ENCODE measurements at places on chromosomes 3 and 15.

DNA sequence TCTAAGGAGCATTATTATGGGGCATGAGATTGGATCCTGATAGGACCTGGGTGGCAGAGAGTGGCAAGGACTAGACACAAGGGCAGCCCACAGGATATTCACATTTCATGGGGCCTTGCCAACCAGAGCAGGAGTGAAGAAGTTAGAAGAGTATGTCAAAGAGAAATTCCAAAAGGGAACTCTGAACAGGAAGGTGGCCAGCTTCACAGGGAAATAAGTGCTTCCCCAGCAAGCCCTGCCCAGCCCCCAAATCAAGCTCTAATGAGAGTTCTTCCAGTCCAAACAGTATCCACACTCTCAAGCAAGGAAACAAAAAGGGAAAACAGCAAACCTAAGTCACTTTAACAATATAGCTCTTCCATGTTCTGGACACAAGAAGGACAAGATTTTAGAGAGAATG is 130.2 kb upstream of the COL8A1 start:
- DNase-seq, result no peak

DNA sequence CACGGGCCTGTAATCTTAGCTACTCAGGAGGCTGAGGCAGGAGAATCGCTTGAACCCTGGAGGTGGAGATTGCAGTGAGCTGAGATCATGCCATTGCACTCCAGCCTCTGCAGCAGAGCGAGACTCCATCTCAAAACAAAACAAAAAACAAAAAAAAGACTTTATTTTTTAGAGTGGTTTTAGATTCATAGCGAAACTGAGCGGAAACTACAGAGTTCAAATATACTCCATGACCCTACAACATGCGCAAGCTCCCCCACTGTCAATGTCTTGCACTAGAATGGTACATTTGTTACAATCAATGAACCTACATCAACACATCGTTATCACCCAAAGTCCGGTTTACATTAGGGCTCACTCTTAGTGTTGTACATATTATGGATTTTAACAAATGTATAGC is 2.2 kb upstream of the CRTAP start:
- no peak for DNase-seq

- DNase-seq, result peak; percentile 81
Measured at GRCh38 chr3:59978979-59979378, 929.2 kb upstream of the CFAP20DC start.

GRCh38 chr15:100230784-100231183 is 111.0 kb downstream of the ADAMTS17 start:
- no peak for DNase-seq

GRCh38 chr3:176208915-176209314 is 988.4 kb downstream of the TBL1XR1 start:
- no peak for DNase-seq

- no peak for DNase-seq
Measured at GRCh38 chr15:79943820-79944219, 27.2 kb downstream of the BCL2A1 start.

DNA sequence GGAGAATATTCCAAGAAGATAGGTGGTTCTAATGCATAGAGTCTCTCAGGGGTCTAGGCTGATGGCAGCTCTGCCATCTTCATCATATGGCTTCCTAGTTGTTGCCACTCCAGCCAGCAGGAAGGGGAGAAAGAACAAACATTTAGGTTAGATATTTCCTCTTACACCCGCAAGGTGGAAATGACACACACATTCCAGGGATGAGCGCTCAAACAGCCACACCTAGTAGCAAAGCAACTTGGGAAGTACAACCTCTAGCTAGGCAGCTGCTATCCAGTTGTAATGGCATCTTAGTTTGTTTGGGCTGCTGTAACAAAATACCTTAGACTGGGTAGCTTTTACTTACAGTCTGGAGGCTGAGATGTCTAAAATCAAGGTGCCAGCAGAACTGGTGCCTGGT is 51.9 kb upstream of the ADAMTSL3 start:
- DNase-seq, result no peak

DNA sequence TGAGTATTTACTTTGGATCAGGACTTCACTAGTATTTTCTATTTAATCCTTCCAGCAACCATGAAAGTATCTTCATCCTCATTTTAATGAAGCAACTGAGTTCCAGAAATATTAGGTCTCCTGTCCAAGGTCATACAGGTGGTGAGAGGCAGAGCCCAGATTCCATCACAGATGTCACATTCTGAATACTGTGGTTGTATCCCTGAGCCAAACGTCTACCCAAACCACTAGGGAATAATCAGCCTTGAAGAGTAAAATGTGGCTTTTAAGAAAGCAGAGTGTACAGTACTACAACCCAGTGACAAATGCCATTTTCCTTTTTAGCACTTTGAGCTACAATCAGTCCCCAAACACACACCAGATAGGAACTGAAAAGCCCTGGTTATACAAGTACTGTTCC is 93.3 kb upstream of the TRIM42 start:
- DNase-seq, result no peak

DNA sequence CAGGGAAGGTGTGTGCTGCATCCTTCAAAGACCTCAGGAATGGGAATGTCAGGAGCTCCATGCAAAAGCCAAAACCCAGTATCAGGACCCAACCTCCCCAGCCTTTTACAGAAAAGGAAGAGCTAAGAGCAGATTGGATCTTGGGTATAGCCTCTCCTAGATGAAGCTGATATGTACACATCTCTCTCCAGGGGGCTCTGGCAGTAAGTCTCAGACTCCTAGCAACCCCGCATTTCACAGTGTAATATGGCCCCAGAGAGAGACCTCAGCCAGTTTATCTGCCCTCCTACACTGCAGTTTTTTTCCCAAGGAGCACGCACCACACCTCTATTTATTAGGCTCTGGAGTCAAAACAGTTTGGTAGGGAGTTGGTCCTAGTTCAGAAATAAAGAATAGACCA is 88.2 kb downstream of the RBPMS2 start:
- no peak for DNase-seq

GRCh38 chr15:59419170-59419569 is 18.8 kb upstream of the FAM81A start:
- DNase-seq, result no peak

- DNase-seq, result no peak
Measured at GRCh38 chr3:107455621-107456020, 67.1 kb upstream of the BBX start.

- peak; percentile 30 for DNase-seq
Measured at GRCh38 chr3:67388738-67389137, 265.7 kb downstream of the SUCLG2 start.

DNA sequence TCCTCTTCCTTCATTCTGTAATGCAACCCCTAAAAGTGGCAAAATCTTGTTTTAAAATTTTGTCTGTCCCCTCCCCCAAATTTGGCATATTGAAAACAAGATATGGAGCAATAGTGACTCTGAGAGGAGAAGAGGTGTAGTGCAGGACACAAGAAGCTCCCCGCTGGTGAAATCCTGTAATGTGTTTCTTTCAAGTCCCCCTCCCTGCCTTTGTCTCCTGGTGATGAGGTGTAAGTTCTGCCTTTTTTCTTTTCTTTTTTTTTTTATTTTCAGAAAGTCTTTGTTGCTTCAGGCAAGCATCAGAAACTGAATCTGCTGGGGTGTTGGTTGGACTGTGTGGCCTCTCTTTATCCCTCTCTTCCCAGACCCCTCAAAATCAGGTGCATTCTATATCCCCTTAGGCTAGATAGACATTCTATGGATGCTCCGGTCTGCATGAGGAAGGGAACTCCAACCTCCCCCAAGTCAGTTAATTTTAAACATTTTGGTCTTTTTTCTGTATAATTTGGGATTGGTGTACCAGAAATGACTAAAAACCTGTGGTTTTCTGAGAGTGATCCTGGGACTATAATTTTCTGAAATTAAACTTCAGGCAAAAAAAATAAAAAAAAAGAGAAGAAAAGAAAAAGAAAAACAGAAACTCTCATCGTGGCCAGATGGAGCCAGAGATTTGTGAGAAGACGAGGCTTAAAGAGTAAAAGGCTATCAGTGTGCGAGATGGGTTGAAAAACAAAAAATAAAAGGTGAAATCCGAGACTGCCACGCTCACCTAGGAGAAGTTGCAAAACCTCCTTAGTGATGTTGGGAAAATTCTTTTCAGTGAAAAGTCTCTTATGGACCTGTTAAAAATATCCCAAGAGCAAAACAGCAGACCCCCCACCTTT is 21.4 kb downstream of the ACKR2 start:
- DNase-seq, result no peak

GRCh38 chr3:13113346-13114330 is 40.4 kb upstream of the IQSEC1 start:
- DNase-seq, result no peak

DNA sequence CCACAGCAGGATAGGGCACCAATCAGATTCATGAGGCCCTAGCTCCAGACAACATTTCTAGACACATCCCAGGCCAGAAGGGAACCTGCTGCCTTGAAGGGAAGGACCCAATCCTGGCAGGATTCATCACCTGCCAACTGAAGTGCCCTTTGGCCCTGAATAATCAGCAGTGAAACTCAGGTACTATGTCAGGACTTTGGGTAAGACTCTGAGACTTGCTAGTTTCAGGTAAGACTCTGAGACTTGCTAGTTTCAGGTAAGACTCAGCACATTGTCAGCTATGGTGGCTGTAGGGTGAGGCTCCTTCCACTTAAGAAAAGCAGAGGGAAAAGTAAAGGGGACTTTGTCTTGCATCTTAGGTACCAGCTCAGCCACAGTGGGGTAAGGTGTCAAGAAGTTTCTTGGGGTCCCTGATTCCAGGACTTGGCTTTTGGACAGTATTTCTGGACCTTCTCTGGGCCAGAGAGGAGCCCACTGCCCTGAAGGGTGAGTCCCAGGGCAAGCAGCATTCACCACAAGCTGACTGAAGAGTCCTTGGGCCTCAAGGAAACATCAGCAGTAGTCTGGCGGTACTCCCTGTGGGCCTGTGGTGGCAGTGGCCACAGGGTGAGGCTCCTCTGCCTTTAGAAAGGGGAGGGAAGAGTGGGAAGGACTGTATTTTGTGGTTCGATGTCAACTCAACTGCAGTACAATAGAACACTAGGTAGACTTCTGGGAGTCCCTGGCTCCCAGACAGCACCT is 13.7 kb upstream of the COL8A1 start:
- no peak for DNase-seq

- no peak for DNase-seq
Measured at GRCh38 chr3:107657971-107658370, 135.2 kb downstream of the BBX start.

- DNase-seq, result peak; percentile 82
Measured at GRCh38 chr3:179929091-179929529, 107.6 kb downstream of the PEX5L start.

DNA sequence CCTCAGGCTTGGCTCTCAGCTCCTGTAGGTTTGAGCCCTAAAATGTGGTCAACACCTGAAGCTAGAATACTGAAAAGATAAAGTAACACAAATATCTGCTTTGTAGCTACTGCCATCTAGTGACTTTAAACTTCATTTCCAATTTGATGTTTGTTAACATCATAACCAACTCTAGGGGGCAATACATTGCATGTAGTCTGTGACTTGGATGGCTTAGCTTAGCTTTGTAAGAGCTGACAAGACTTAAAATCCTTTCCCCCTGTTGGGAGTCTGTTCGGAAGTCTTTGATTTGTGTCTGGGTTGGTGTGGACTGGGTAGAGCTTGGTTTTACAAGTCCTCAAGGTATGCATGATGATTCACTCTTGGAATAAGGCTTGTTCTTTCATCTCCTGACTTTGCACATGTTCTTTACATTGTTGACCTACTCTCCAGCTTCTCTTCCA is 51.7 kb downstream of the SCN11A start:
- DNase-seq, result peak; percentile 62

DNA sequence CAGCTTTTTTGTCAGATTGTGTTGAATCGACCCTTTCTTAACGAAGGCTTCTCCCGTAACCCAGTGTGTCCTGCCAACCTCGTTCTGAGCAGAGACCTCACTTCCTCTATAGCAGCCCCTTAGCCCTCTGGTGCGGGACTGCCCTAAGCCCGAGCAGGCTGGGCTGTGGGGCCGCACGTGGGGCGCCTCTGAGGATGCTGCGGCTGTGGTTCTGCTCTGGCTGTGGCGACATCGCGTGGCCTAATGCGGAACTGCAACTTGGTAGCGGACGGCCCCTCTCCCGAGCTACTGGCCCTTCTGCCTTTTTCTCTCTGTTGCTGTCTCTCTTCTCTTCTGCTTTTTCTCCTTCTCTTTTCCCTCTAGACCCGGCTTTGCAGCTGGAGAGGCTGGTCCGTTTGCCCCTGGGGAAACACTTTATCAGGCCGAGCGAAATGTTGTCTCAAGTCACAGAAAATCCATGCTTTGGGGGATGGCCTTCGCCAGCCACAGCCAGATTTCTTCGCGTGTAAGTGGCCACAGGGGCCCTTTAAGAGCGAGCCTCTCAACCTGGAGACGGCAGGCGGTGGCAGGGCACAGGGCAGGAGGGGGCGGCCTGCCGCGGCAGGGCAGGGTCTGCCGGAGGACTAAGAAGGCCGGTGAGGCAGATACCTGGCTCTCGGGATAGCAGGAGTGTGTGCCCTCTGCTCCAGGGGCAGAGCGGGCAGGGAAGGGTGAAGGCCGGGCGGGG is 19.4 kb upstream of the KIF23 start:
- peak; percentile 95 for DNase-seq

GRCh38 chr3:53577506-53577905 is 83.1 kb downstream of the CACNA1D start:
- DNase-seq, result no peak

DNA sequence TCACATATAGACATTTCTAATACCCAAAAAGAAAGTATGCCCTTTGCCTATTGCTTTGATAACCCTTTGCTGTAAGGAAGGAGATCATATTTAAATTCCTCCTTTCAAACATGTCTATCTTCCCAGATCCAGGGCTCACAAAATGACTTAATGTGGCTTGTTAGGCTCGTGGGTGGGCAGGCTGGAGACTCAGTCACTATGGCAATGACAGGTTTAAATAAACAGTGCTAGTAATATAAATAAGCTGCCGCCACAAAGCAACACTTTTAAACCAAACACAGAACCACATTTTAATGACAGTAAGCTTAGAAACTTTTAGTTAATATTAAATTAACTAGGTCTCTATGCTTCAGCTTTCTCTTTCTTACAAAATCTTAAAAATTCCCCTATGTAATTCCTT is 616.0 kb upstream of the NAALADL2 start:
- no peak for DNase-seq

GRCh38 chr3:81602781-81603180 is 158.7 kb downstream of the GBE1 start:
- DNase-seq, result no peak

DNA sequence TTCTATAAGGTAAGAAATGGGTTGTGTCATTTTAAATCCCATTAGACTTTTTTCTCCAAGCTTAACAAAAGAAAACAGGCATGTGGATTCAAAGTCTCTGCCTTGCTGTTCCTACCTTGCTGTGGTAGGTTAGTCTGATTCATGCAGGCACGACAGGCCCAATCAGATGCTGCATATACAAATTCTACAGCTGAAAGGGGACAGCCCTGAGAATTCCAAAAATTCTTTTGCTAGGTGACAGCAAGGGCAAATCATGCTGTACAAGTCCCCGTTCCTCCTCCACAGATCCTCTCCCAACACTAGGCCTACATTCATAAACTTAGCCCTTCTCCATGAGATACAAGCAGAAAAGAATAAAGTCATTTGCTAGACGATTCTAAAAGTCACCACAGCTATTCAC is 161.2 kb upstream of the THBS1 start:
- DNase-seq, result no peak

DNA sequence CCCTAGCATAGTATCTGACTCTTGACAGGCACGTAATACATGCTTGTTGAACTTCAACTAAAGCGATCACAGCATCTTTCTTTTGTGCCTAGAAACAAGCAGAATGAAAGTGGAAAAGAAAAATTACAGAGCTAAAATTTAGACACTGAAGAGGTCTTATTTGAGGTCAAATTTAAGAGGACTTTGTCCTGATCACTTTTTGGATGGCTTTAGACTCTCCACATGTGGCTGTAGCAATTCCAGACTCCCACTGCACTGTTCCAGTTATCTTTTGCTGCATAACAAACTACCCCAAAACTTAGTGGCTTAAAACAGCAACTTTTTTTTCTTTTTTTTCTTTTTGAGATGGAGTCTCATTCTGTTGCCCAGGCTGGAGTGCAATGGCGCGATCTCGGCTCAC is 23.5 kb downstream of the DPH3 start:
- no peak for DNase-seq
